ENCODE measurements at places on chromosomes 3 and 15.

GRCh38 chr3:122535964-122536631 lies 21.4 kb upstream of the KPNA1 start:
- no peak for DNase-seq

GRCh38 chr15:64092864-64093626 lies 593 bp downstream of the CIAO2A start:
- no peak for DNase-seq

GRCh38 chr15:79501086-79501485 lies 69.0 kb downstream of the MINAR1 start:
- DNase-seq, result no peak

GRCh38 chr3:188624828-188625227 lies 470.9 kb downstream of the LPP start:
- DNase-seq, result no peak

DNA sequence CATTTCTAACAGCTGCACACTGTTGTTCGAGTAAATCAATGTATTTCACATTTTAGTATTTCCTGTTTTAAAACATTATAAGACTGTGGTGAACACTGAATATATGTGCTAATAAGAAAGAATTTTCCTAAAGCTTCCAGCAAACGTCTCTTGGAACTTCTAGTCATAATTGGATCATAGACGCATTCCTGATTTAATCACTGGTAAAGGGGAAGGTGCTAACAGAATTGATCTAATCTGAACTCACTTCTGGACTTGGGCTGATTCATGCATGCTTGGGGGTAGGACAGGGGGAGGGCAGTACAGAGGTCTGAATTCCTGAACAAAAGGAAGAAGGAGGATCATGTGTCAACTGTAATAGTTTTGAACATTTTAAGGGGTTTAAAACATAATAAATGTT lies 7.3 kb upstream of the LEKR1 start:
- no peak for DNase-seq

- DNase-seq, result peak; percentile 10
These were observed 503 bp downstream of the HLTF start for GRCh38 chr3:149085828-149086231.

DNA sequence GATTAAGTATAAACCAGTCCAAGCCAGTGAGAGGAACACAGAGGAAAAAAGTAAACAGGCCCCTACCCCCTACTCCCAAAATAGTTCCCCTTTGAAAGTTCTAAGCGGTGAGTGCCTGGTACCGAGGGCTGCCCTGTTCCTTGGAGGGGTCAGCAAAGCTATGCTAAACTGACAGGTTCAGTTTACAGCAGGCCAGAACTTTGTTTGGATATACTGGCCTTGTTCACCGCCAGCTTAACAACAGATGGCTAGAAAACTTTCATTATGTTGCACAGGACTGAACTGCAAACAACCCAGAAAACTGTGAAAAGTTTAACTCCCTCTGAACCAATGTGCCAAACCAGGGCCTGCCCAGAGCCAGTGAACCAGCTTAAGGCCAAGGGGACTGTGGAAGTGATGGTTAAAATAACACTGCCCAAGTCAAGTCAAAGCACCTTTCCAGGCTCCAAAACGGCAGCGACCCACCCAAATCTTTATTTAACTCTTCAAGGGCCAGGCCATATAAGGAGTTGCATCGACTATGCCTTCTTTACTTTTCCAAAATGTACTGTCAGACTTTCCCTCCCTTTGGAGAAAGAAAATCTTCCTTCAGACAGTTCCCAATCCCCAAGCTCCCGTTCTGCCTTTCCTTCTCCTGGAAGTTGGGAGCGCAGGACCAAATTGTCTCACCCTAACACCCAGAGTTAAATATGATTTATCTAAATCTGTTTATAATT lies 448.0 kb downstream of the FOXP1 start:
- no peak for DNase-seq

DNA sequence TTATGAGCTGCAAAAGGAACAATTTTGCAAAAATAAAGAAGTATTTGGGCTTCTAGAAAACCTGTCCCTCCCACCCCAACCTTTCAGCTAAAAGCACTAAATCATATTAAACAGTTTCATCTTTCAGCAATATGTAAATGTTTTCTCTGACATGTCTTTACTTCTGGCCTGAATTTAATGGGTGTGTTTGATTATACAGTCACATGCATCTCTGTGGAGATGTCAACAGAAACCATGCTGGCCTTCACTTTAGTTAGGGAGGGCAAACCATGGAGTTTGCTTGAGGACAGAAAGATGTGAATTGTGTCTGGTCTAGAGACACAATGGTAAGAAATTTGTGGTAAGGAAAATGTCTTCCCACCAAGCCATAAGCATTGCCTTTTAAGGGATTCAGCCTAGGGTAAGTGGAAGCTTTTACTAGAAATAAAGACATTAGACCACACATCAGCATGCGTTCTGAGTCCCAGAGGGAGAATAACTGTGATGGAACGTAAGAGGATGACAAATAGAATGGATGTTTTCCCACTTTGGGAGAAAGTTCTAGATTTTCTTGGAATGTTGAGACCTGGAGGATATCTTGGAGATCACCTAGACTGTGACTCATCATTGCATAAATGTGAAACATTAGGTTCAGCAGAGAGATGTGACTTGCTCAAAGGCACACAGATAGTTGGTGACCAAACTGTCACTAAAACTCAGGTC lies 68.9 kb downstream of the ST8SIA2 start:
- DNase-seq, result no peak

DNA sequence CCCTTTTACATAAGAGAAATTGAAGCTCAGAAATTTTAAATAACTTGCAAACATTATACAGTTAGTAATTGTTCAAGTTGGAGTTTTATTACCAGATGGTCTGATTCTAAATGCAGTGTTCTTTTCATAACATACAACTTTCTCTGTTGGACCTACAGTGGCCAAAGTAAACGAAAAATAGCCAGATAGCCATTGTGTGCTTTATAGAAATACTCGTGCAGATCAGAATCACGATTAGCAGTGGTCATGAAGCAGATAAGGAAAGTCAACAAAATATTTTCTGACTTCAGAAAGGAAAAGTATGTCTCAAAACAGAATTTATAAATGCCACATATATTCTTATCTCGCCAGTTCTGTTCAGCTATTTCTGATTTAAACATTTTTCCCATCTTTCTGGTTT lies 436.9 kb downstream of the CNTN6 start:
- DNase-seq, result no peak

DNA sequence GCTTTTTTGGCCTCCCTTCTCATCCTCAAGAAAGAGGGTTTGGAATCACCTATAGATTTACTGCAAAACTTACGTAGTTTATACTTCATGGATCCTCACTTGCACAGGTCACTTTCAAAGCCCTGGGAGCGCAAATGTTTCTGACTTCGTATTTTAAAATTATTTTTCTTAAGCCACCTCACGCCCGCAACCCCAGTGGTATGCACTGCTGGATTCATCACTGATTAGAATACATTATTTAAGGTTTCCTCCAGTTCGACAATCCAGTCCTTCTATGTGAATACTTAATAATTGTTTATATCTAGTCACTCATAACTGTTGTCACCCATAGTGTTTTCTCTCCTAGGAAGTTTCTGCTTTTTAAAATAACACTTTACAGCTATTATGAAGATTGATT lies 339.9 kb downstream of the CHL1 start:
- no peak for DNase-seq

GRCh38 chr3:32551087-32551486 lies 19.6 kb downstream of the DYNC1LI1 start:
- DNase-seq, result no peak

DNA sequence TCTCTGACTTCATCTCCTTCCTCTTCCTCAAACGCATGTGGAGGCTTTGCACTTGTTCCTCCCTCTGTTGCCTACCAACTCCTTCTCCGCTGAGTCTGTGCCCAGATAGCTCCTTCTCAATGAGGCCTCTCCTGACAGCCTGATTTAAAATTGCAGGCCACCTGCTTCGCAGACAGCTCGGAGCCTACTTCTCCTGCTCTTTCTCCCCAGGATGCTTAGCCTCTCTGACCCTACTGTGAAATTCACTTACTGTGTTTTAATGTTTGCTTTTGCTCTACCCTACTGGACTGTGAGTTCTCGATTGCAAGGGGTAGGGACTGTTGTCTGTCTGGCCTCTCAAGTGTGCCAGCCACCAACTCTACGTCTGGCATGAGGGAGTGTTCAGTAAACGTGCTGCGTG lies 83.4 kb downstream of the EEFSEC start:
- DNase-seq, result no peak

DNA sequence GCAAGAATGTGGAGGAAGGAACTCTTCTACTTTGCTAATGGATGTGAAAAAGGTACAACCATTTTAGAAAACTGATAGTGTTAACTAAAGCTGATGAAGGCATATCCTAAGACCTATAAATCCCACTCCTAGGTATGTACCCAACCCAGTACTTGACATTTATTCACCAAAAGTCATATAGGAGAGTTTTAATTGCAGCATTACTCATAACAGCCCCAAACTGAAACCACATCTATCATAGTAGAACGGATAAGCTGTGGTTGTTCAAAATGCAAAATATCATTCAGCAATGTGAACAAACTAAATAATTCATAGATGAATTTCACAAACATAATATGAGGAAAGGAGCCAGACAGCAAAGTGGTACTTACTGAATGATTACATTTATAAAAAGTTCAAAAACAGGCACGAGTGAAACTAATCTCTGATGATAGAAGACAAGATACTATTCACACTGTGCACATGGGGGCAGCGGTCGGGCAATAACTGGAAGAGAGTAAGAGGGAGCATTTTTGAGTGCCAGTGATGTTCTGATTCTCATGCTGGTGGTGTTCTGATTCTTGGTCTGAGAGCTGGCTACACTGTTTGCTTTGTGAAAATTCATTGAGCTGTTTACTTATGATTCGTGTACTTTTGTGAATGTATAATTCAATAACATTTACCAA lies 34.3 kb downstream of the GOLIM4 start:
- no peak for DNase-seq

DNA sequence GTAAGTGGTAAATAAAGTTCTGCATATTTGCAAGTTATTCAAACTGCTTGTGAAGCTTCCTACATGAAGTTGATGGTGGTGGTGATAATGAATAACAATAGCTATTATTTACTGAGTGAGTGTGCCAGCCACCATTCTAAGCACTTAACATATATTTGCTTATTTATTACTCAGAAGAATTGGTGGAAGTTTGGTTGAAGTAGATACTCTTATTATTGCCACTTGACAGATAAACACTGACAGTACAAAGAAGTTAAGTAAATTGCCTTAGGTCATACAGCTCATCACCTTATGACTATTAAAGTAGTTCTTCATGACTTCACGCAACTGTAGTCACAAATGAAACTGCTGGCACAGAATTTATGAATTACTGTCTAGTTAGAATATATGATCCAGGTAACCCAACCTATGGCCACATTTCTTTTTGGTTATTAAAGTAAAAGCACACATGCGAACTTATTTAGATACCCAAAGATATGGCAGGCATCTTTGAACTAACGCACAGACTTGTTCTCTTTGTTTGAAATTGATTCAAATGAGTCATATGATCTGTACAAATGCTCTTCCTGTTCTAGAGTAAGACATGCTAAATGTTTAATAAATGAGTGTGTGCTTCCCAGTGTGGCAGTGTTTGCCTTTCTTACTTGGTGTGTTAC lies 99.8 kb upstream of the NR2F2 start:
- no peak for DNase-seq

DNA sequence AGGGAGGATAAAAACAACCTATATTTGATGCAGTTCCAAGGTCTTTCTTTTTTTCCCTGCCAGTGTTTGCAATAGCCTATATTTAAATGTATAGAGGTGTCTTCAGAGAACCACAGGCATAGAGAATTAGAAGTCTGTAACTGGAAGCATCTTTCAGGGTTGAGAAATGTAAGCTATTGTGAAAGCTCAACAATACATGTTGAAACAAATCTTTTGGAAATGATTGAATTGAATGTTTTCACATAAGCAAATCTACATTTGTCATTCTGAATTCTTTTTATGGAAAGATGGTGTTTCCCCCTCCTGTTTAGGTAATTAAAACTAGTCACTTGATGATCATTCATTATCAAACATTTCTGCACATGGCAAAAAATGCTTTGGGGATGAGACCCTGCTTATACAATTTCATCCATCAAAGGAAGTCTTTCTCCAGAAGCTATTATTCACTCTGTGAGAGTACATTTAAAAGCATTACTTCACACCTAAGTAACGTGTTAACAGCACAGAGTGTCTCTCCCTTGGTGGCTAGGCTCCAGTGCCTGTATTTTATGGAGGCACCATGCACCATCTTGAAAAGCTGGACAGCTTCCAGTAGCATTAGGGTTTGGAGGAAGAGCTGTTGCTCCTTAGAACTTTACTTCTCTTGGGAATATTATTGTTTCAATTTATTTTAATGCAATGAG lies 406.2 kb downstream of the LSAMP start:
- DNase-seq, result no peak

GRCh38 chr3:144502402-144502801 lies 530.8 kb downstream of the DIPK2A start:
- DNase-seq, result no peak

- no peak for DNase-seq
These were observed 63.3 kb upstream of the MITF start for GRCh38 chr3:69675786-69676530.

DNA sequence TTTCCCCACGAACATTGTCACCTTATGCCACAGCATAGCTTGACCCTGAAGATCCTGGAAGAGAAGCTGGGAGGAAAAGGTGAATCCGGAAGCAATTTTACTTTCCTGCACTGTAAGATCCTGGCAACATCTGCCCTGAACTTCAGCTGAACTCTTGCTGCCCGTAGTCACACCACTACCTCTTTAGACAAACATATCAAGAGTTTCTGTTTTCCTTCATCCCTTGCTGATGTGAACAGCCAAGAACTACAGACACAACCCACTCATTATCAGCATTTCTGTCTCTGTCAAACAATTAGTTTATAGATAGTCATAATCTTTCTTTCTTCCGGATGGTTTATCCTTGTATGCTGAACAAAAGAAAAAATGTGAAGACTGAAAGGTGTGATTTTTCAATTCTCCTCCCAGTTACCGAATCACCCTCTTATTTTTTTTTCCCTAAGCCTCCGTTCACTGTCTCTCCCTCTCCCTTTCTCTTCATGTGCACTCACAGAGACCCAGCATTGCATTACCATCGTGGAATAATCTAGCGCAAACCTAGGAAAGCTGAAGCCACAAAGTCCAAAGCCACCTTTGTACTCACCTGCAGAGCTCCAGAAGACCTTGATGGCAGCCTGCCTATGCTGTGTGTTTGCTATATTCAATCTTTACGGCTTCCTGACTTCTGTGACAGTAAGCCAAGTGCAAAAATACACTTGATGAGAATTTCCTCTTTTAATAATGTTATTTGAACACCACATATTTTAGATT lies 229.2 kb downstream of the CDIN1 start:
- no peak for DNase-seq
